ENCODE measurements at places on chromosomes 7 and 10. TPM values are rescaled to one million over a fixed set of nuclear protein-coding genes. Genes with fewer than 3 reads are reported as not detected.

GIMAP1 gene
- 5.4 TPM for total RNA-seq

KIAA1217 gene
- 11.8 TPM for total RNA-seq

PON2 gene
- 39.1 TPM for total RNA-seq

TAS2R41 gene
- total RNA-seq: 0.81 TPM

RAPGEF5 gene
- 61.5 TPM for total RNA-seq

PPP1R17 gene
- not detected for total RNA-seq

COL13A1 gene
- total RNA-seq: 0.48 TPM

EIF4EBP2 gene
- 50.1 TPM for total RNA-seq

PHYH gene
- 35.1 TPM for total RNA-seq

TRIM56 gene
- total RNA-seq: 38.2 TPM

LRRD1 gene
- 0.14 TPM for total RNA-seq

JMJD1C gene
- total RNA-seq: 91.1 TPM

HOXA1 gene
- total RNA-seq: 0.97 TPM

TCERG1L gene
- not detected for total RNA-seq

DNA sequence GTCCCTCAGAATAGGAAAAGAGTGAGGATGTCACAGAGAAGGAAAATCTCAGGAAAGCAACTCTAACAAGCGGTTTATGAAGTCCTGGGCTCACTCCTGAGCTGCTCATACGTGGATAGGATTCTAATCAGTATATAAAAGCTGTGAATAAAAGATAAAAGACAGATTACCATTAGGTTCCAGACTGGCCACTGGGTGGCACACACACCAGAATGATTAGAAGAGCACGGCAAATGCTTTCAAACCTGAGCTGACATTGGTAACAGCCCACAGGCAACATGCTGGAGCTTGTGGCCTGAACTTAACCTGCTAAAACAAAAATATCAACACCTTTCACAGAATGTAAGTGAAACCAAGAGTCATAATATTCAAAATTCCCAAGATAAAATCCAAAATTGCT is 370.8 kb downstream of the GRID1 start:
- no peak for DNase-seq

DNA sequence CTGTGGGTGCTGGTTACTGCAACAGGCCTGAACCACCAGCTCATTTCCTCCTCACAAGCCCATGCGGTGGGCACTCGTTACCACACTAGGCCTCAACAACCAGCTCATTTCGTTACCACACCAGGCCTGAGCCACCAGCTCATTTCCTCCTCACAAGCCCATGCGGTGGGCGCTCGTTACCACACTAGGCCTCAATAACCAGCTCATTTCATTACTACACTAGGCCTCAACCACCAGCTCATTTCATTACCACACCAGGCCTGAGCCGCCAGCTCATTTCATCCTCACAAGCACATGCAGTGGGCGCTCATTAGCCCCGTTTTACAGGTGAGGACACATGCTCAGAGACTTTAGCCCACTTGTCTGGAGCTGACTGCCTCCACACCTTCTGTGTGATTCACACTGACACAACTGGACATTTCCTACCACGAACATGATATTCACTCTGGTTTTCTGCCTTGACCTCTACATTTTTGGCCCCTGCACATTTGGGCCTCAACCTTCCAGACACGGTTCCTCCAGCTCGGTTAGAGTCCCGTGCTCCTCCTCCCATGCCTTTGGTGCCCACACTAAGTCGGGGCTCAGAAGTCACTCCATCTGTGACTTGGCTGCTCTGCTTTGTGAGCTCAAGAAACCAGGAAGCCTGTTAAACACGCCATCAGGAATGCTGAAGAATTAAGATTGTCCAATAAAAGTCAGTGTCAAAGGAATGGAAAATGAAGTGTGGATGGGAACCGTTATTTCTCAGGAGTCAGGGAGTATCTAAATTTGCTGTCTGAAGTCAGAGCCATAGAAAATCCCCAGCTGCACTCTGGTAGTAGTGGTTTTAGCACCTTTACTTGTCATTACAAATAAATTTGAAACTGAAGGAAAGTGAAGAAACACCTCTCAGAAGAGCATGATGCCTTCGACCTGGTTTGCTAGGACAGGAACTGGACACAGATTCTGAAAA is 55.8 kb upstream of the LANCL2 start:
- no peak for DNase-seq

DNA sequence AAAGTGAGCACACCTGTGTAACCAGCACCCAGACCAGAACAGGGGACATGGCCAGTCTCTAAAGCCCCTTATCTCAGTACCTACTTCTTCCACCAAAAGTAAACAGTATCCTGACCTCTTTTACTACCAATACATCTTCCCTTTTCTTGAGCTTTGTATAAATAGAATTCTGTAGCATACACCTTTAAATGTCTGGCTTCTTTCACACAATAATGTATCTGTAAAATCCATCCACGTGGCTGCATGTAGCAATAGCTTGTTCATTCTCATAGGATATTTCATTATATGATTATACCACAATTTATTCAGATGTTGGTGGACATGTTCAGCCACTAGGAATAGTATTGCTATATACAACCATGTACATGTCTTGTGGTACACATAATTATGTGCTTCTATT is 40.6 kb downstream of the BTBD16 start:
- DNase-seq: no peak

GRCh38 chr10:97466755-97467154 is 20.8 kb downstream of the ZDHHC16 start:
- no peak for DNase-seq

- no peak for DNase-seq
These were observed 17.8 kb downstream of the NAPEPLD start for GRCh38 chr7:103130901-103131624.

DNA sequence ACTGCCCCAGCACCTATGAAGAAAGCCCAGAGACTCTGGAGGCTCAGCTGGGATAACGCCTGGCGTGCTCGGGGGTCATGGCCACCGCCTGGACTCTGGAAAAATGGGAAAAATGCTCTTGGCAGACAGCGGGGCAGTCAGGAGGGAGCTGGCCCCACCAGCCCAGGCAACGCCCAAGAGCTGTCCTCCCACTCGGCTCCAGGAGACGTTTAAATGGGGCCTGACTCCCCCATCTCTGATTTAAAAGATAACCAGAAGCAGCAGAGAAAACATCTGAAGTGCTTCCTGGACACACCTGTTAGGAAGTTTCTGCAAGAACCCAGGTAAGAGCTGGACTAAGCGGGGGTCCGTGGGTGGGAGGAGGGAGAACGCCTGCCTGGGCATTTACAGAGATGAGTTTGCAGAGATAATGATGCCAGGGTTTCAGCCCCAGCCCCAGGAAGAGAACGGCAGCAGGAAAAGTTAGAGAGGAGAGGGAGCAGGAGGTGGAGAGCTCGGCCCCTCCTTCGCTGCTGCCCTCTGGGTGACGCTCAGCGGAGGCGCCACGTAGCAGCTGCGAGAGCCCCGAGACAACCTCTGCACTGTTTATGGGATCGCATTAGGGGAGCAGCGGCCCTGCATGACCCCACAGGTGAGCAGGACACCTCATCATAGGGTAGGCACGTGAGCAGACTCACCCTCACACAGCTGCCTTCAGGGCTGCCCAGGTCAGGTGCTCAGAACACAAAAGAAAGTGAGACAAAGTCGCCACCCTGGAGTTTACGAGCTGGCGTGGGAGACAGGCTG is 83.5 kb upstream of the INSIG1 start:
- peak; percentile 74 for DNase-seq

GRCh38 chr7:114923403-114923713 is 1.5 kb downstream of the MDFIC start:
- no peak for DNase-seq

DNA sequence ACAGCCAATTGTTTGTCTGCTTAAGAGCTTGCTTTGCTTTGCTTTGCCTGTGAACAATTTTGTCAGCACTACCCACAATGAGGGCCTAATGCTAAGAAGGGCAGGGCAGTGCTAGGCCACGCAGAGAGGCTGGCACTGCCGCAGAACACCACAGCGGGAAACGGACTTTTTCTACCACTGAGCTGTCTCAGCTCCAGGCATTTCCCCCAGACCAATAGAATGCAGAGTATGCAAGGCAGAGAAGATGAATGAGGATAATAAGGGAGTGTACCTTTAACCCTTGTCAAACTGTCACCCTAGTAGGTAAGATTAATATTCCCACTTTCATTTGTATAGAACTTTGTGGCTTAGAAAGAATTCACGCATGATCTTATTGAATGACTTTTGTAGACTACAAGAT is 104.5 kb downstream of the SH3PXD2A start:
- DNase-seq: no peak

- no peak for DNase-seq
These were observed 71.3 kb upstream of the CPXM2 start for GRCh38 chr10:123962756-123963530.

DNA sequence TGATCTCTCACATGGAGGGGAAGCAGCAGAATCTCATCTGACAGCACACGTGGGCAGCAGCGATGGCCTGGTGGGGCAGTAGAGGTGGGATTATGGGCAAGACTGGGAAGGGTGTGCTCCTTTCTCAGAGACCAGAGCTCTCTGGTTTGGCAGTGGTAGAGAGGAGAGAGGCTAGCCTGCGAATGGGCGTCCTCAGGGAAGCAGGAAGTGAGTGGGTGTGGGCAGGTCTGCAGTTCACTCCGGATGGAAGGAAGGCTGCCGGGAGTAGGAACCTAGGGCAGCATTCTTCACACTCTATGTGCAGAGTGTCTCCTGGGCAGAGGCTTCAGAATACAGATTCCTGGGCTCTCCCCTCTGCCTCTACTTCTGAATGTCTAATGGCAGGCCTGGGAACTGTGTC is 162.8 kb upstream of the BMPER start:
- DNase-seq: no peak

- DNase-seq: peak; percentile 64
These were observed 108.4 kb upstream of the LYZL2 start for GRCh38 chr10:30737931-30738391.

DNA sequence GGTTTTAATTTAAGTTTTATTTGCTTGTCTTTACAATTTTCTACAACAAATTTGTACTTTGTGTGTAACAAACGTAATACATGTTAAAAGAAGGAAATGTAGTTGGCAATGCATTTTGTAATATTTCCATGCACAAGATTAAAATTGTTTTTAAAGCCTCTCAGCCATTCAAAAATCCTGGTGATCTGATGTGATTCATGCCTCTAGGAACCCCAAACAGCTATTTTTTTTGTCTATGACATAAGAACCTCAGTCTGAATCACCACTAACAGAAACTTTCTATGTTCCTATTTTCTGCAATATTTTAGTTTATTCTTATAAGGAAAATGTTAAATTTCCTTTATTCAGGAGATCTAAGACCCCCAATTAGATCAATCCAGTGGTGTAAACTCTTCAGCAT is 183.1 kb upstream of the YAE1 start:
- DNase-seq: no peak

GRCh38 chr7:11415101-11415500 is 416.9 kb downstream of the THSD7A start:
- DNase-seq: no peak

- DNase-seq: no peak
These were observed 16.2 kb upstream of the SLC26A4 start for GRCh38 chr7:107644309-107644974.
